ENCODE measurements at places on chromosomes 1 and 21.

GRCh38 chr1:248599396-248599795 lies 1.9 kb upstream of the OR2T10 start:
- DNase-seq = no peak

DNA sequence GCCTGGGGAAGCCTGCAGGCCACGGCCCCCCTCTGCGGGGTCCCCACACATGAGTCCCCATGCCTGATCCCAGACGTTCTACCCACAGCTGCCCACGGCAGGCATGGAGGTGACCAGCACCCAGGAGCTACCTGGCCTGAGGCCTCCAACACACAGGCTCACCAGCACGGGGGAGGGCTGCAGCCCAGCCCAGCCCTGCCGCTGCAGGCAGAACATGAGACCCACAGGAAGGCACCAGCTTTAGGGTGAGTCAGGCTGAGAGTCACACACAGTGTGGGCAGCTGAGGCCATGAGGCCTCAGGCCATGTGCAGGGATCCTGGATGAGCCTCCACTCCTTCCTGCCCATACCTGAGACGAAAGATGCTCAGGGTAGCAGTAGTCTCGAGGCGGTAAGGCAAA lies 121.1 kb downstream of the PSMG1 start:
- DNase-seq = no peak

DNA sequence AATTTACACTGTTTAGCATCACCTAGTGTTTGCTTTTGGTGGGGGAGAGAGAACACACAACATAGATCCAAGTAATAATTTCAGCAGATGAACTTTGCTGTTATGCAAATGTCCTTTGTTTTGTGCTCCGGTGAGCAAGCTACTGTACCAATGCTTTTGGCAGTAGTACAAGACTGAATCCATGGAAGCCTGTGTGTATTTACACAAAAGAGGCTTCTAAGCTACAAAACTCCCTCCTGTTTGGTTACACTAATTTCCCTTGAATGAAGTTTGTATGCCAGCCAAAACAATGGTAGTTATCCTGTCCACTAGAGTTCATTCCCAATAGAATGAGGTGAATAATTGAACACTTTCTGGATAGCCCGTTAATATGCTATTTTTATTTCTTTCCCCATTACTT lies 320.5 kb downstream of the KCTD3 start:
- no peak for DNase-seq

DNA sequence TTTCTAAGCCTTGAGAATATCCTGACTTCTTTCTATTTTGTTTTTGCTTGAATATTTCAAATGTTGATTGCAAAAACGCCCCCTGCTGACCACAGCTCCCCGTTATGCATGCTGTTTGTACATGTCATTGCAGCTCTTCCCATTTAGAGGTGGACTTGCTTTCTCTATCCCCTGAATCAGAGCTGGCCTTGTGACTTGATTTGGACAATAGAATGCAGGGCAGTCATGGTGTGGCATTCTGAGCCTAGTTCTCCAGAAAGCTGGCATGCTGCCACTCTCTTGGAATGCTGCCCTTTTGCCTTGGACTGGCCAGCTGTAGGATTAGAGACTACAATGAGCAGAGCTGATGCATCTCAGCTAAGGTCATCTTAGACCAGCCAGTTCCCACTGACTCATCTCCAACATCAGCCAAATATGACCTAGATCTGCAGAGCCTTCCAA lies 1561.5 kb downstream of the MRPL39 start:
- peak; percentile 76 for DNase-seq

GRCh38 chr1:25818569-25818968 lies 1.2 kb upstream of the MTFR1L start:
- DNase-seq = no peak

- DNase-seq = peak; percentile 95
Observed at GRCh38 chr1:156291226-156292061, 4.0 kb downstream of the GLMP start.

- DNase-seq = peak; percentile 28
Observed at GRCh38 chr1:33321178-33321577, 280 bp upstream of the A3GALT2 start.

GRCh38 chr1:23564529-23565122 lies 5.3 kb upstream of the ID3 start:
- DNase-seq = no peak

DNA sequence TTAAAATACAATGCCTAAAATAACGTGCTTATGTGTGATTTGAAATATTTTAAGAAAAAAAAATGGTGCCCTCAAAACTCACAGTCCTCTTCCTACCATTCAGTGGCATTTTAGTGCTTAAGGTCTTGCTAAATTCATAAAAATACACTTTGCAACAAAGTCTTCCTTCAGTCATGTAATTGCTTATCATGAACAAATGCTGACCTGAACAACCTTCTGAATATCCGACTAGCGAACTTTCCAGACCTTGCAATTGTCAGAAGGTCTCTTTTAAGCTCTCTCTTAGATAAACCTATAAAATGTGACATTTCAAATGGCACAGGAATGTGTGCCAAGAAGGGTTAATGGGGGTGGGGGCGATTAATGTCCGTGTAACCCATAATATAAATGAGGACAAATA lies 858 bp downstream of the BRINP3 start:
- no peak for DNase-seq

GRCh38 chr1:53765657-53766056 lies 26.7 kb upstream of the GLIS1 start:
- DNase-seq = no peak

DNA sequence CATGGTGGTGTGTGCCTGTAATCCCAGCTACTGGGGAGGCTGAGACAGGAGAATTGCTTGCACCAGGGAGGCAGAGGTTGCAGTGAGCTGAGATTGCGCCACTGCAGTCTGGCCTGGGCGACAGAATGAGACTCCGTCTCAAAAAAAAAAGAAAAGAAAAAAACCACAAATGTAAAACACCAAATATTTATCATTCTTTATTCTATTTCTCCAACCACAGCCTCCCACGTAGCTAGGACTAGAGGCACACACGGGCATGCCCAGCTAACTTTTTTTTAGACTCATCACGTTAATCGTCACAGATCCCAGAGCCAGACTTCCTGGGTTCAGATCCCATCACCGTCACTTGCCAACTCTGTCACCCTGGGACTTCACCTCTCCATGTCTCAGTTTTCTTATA lies 13.5 kb downstream of the DNAJC16 start:
- no peak for DNase-seq

DNA sequence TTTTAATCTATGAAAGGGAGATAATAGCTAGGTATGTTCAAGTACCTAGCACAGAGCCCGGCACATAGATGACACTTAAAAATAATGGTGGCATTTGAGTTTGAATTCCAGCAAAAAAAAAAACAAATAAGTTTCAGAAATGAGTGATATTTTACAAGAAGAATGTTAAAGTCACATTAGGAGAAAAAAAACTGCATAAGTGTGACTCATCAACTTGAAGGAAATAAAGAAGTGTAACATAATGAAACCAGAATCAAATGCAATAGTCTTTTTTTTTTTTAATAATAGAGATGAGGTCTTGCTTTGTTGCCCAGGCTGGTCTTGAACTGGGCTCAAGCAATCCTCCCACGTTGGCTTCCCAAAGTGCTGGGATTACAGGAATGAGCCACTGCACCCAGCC lies 17.1 kb downstream of the DNASE2B start:
- no peak for DNase-seq

DNA sequence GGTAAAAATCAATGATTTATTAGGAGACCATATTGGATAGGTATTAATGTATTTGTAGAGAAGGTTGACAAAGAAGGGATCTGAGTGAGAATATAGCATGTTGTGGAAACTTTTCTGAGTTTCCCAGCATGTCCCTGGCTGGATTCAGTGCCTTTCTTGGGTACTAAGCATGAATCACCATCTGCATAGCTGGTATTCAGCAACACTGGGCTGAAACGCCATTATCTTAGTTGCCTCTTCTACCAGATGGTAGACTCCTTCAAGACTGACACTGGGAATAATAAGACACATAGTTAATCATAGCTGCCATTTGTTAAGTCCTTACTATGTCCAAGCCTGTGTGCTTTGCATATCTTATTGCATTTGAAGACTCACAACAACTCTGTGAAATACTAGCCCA lies 45.5 kb downstream of the ATP5PF start:
- DNase-seq = no peak

- no peak for DNase-seq
Observed at GRCh38 chr1:35454616-35455015, 102.6 kb downstream of the KIAA0319L start.

GRCh38 chr21:44255511-44255981 lies 6.2 kb downstream of the DNMT3L start:
- DNase-seq = no peak

DNA sequence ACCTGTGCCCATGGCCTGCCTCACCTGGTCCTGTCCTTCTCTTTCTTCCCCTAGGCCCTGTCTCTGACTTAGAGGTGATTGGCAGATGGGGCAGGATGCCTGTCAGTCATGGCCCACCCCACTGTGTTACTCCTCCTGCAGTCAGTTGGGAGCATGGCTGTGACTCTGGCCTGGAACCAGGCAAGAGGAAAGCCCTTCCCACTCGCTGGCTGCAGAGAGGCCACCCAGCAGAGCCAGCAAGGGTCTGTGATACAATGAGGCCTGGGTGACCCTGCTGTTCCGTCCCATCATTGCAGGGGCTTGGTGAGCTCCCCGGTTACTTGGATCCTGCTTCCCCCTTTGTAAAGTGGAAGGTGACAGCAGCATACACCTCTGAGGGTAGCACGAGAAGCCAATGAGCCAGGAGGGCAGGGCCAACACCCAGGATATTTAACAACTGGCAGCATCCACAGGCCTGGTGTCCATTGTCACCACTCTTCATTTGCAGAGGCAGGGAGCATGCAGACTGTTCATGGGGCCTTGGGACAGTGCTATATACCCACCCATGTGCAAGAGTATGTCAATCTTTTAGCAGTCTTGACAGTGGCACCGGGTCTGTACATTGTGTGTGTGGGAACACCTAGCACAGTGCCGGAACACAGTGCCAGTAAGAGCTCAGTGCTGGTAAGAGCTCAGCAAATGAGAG lies 191.0 kb upstream of the C1orf174 start:
- DNase-seq = no peak

DNA sequence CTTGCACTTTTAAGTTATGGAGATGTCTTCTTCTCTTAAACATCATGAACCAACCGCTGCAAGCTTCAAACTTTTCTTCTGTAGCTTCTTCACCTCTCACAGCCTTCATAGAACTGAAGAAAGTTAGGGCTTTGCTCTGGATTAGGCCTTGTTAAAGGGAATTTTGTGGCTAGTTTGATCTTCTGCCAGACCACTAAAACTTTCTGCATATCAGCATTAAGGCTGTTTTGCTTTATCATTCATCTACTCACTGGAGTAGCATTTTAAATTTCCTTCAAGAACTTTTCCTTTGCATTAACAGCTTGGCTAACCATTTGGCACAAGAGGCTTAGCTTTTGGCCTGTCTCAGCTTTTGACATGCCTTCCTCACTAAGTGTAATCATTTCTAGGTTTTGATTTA lies 43.0 kb upstream of the RGL1 start:
- DNase-seq = no peak

GRCh38 chr1:169121146-169121923 lies 14.8 kb downstream of the ATP1B1 start:
- DNase-seq = no peak

Measured in aorta (tissue), 5 donors.